ENCODE measurements at places on chromosomes 6 and 20.

- no peak for DNase-seq
Measured at GRCh38 chr20:17634661-17635331, 47.2 kb downstream of the RRBP1 start.

GRCh38 chr6:14873101-14873500, 372.8 kb upstream of the JARID2 start:
- DNase-seq = no peak

GRCh38 chr6:15614277-15614676, 48.6 kb downstream of the DTNBP1 start:
- no peak for DNase-seq

DNA sequence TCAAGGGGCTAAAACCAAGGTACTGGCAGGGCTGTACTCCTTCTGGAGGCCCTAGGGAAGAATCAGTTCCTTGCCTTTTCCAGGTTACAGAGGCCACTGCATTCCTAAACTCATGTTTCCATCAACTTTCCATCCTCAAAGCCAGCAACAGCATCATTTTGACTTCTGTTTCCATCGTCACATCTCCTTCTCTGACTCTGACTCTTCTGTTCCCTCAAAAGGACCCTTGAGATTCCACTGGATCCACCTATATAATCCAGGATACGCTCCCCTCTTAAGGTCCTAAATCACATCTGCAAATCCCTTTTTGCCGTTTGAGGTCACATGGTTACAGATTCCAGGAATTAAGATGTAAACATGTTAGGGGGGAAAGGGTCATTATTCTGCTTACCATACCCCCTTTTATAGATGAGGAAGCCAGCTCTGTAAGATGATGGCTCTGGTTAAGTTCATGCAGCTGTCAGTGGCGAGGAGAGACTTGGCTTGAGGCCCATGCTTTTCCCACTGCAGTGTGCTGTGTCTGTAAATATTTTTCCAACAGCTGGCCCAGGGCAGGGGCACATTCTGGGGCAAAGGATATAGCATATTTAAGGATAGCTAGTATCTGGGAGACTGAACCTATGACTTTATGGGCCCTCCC, 114.6 kb downstream of the TNFRSF21 start:
- no peak for DNase-seq

DNA sequence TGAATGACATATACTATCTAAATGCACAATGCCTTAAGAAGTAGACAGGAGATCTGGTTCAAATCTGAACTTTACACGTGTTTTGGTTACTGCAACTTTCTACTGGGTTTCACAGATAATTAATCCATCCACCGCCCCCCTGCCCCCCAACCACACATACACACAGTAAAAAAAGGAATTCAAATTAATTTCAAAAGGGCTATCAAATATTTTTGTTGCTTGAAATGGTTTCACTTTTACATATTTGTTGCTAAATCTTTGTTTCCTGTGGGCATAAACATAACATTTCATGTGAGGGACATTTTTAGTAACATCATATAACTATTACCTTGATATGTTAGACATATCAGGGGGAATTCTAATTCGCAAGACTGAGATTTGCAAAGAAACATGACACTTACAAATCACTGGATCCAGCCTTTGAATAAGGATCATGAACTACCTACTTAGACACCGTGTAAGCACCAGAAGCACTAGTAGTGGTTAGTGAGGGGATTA, 7.5 kb downstream of the NEDD9 start:
- DNase-seq = no peak

DNA sequence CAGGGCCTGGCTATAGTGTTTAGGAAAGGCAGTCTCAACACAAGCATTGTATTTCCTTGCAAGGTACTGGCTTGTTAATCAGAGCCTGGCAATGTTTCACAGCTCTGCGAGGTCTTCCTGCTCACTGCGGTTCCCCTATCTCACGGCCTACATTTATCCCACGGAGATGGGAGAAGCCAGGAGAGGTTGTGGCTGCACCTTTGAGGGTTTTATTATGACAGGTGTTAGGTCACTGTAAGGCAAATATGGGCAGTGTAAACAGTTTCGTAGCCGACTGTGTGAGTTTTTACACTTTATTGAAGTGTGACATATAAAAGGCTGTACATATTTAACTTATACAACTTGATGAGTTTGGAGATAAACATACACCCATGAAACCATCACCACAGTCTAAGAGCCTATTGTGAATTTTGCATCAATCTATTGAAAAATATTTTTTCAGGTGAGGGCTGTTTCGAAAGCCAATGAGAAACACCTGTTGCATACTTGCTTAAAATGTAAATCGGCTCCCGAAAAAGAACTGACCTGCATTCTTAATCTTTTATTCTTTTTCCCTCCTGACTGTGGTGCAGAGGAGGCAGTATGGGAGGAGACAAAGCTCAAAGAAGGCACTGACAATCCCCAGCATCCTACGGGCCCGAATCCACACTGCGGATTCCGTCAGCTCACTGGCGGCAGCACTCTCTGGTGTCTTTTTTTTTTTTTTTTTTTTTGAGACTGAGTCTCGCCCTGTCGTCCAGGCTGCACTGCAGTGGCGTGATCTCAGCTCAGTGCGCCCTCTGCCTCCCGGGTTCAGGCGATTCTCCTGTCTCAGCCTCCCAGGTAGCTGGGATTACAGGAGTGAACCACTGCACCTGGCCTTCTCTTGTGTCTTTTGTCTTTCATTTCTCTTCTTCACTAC, 7.5 kb upstream of the RBM38 start:
- no peak for DNase-seq
